ENCODE measurements at places on chromosomes 6 and 20. TPM values are rescaled to one million over a fixed set of nuclear protein-coding genes. Genes with fewer than 3 reads are reported as not detected.

Gene OXT
- total RNA-seq = 0.92 TPM

Gene SIGLEC1
- total RNA-seq = 0.06 TPM

Gene HCK
- total RNA-seq = 0.29 TPM

Gene HAO1
- not detected for total RNA-seq

- peaks cover 7% of the 10 kb centered on the region for H3K4me1 ChIP-seq
- no peaks in the 10 kb centered on the region for H3K27me3 ChIP-seq
- no peak for DNase-seq
- H3K36me3 ChIP-seq = peaks cover 11% of the 10 kb centered on the region
- H3K4me3 ChIP-seq = no peak overlapping the region
- H3K27ac ChIP-seq = no peak overlapping the region
These were observed 238.5 kb downstream of the ZFAND3 start for GRCh38 chr6:38057994-38058393.

DNA sequence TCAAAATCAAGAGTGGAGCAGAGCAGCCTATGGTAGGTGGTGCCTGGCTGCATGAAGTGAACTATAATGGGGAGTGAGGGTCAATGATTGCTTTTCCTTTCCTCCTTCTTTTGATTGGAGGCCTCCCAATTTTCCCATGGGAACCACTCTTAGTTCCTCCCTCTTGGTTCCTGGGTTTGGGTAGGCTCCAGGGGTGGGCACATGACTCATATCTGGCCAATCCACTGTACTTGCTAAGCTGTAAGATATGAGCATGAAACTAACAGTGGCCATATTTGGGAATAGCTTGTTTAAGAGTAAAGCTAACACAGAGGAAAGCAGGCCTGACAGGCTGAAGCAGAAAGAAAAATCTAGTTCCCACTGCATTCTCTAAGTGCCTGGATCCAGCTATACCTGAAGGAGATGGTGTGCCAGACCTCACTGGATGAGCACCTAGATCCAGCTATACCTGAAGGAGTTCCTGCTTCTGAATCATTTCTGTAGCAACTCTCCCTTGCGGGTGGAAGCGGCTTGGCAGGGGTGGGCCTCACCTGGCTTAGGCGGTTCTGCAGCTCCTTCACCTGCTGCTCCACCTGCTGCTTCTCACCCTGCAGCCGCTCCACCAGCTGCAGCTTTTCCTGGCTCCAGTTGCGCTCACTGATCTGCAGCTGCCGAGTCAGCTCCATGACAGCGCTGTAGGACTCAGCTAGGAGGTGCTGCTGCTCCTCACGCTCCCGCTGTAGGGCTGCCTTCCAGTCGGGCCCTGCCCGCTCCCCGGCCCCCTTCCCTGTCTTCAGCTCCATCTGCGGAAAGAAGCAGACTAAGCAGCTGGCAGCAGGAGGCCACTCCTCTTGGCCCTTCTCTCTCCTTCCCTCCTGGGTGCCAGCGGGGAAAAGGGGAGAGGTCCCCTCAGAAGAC lies 29.0 kb upstream of the DSN1 start:
- no peak overlapping the region for H3K4me3 ChIP-seq
- H3K27ac ChIP-seq = no peak overlapping the region
- H3K4me1 ChIP-seq = no peaks in the 10 kb centered on the region
- DNase-seq = no peak
- H3K27me3 ChIP-seq = peaks cover 3% of the 10 kb centered on the region
- H3K36me3 ChIP-seq = peaks cover 10% of the 10 kb centered on the region

DNA sequence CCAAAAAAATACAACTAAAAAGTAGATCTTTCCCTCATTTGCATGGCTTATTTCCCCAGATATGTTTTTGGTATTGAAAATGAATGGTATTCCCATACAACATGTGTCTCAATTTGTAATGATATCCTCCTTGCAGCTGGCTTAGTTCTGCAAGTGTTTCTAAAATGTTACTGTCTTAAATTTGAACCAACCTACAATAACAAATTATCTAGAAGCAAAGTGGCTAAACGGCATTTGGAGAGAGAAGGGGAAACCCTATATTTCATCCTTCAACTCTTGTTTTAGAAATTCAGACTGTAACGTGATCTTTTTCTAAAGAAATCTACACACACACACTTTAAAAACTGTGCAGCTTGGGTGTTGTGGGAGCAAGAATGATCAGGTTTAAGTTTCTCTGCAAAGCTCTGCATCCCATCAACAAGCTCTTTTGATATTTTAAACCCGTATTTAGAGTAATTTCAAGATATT lies 153.0 kb downstream of the SOBP start:
- H3K36me3 ChIP-seq = no peaks in the 10 kb centered on the region
- no peak for DNase-seq
- H3K4me3 ChIP-seq = no peak overlapping the region
- peaks cover 22% of the 10 kb centered on the region for H3K27me3 ChIP-seq
- H3K4me1 ChIP-seq = no peaks in the 10 kb centered on the region

DNA sequence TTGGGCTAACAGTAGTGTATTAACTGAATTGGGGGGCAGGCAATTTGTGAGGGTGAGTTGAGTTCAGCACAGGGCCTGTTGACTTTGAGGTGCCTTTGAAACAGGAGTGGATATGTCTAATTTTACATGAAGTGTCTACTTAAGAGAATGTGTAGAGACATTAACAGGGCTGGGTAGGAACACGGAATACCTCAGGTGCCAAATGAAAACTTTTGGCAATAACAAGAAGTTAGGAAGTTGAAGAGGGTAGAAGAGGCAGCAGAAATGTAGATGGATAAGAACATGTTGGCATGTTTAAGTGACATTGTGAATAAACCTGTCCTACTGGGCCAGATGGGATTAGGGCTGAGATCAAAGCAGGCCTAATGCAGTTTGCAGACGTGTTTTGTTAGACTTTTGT lies 117.0 kb downstream of the SLC16A10 start:
- no peak for DNase-seq
- peaks cover 7% of the 10 kb centered on the region for H3K4me1 ChIP-seq
- no peak overlapping the region for H3K27ac ChIP-seq
- no peaks in the 10 kb centered on the region for H3K36me3 ChIP-seq
- H3K27me3 ChIP-seq = no peaks in the 10 kb centered on the region

- no peaks in the 10 kb centered on the region for H3K27me3 ChIP-seq
- H3K4me1 ChIP-seq = no peaks in the 10 kb centered on the region
- no peak for DNase-seq
- H3K4me3 ChIP-seq = no peak overlapping the region
- H3K27ac ChIP-seq = no peak overlapping the region
These were observed 152.3 kb upstream of the BEND6 start for GRCh38 chr6:56802584-56802983.

- no peak for DNase-seq
- H3K27ac ChIP-seq = no peak overlapping the region
- H3K4me3 ChIP-seq = no peak overlapping the region
- H3K36me3 ChIP-seq = no peaks in the 10 kb centered on the region
- no peaks in the 10 kb centered on the region for H3K4me1 ChIP-seq
These were observed 160.0 kb downstream of the PLCB4 start for GRCh38 chr20:9228774-9229450.

DNA sequence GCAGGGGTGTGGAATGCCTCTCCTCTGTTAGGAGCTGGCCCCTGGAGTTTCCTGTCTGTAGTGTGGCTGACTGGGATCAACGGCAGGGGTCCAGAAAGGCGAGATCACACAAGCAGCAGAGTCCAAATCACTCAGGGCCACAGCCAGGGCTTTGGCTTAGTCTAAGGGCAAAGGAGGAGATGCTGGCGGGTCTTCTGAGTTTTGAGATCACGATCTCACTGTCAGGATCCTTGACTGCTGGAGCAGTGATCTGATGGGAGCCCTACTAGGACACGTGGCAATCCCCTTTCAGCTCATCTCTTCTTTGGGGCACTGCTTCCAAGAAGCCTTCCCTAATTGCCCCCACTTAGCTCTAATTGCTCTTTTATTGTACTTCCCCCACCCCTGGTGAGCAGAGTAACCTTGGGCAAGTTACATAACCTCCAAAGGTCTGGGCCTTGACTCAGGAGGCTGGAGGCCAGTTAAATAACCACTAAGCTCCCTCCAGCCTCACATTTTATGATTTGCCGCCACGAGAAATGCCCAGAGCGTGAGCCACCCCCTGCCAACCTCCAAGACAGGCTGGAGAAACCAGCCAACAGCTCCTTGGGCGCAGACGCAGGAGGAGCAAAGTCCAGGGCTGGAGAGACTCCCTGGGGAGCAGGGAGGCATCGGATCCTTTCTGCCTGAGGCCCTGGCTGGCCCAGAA lies 12.0 kb downstream of the KCNK5 start:
- H3K4me3 ChIP-seq = no peak overlapping the region
- no peak overlapping the region for H3K27ac ChIP-seq
- no peak for DNase-seq
- H3K36me3 ChIP-seq = no peaks in the 10 kb centered on the region
- H3K27me3 ChIP-seq = no peaks in the 10 kb centered on the region

DNA sequence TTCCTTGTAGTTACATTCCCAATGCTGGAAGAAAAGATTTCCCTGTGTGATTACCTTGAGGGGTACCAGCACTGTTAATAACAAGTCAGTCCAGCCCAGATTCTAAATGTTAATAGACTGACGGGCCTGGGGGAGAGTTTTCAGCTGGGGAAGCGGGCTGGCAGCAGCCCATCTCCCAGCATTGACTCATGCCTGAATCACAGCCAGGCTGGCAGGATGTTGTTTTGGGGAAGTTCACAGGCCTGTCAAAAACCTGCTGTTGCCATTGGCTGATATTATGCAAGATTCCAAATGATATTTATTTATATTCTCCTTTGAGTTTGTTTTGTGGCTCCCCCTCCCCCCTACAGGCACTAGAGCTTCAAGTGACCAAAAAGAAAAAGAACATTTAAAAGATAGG lies 213.9 kb upstream of the CNR1 start:
- no peaks in the 10 kb centered on the region for H3K27me3 ChIP-seq
- no peaks in the 10 kb centered on the region for H3K4me1 ChIP-seq
- H3K36me3 ChIP-seq = no peaks in the 10 kb centered on the region
- DNase-seq = no peak
- H3K4me3 ChIP-seq = no peak overlapping the region

- H3K36me3 ChIP-seq = no peaks in the 10 kb centered on the region
- H3K27ac ChIP-seq = no peak overlapping the region
- no peak for DNase-seq
These were observed 34.9 kb upstream of the HIVEP1 start for GRCh38 chr6:11977193-11977592.
